NCI-H460 (cell line): ENCODE measurements at places on chromosomes 4 and X. TPM values are rescaled to one million over a fixed set of nuclear protein-coding genes. Genes with fewer than 3 reads are reported as not detected.

DNA sequence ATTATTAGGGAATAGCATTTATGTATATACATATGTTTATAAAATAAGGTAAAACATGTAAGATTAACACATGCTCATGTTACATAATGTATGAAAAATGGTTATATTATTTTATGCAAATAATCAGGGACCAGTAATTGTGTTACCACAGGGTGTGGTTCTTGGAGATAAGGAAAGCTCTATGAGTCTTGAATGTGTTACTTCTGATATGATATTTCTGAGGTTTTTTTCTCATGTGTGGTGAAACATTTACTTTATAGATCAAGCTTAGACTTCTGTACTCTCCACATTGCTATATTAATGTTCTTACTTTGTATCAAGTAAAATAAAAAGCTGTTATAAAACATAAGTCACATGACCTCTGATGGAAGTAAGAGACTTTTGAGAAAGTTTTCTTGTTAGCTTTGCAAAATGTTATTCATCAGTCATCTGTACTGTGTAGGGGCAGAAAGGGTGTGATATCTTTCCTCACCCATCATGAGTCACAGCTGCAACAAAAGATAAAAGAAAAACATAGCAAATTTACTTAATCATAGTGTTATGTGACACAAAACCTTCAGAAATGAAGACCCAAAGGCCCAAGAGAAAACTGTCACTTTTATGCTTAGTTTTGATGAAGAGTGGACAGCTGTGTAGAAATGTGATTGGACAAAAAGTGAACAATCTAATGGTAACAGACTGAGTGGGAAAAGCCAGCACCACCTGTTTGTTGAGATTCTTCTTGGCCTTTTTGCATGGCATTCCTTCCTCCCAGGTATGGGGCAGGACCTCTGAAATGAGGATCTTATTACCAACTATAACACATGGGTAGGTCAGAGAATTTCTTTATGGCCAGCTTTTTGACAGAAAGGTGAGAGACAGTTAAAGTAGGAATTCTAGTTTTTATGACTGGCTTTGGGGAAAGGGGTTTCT is 632.3 kb downstream of the PDHA2 start:
- peak; percentile 15 for DNase-seq

- no peak for DNase-seq
Observed at GRCh38 chrX:10457092-10457491, 163.3 kb downstream of the MID1 start.

PPA2 gene
- total RNA-seq: 143 and 180 TPM in 2 replicates

GRCh38 chrX:114071412-114071811 is 512.5 kb upstream of the HTR2C start:
- no peak for DNase-seq

FAM156B gene
- 40.3 and 43.0 TPM in 2 replicates for total RNA-seq

- no peak for DNase-seq
Observed at GRCh38 chr4:55604996-55605395, 13.0 kb upstream of the PDCL2 start.

GRCh38 chr4:184506527-184507121 is 32.3 kb upstream of the IRF2 start:
- DNase-seq: no peak

GRCh38 chrX:37883196-37883595 is 35.8 kb upstream of the DYNLT3 start:
- DNase-seq: no peak

- no peak for DNase-seq
Observed at GRCh38 chr4:47271291-47271690, 192.2 kb downstream of the COMMD8 start.

DNA sequence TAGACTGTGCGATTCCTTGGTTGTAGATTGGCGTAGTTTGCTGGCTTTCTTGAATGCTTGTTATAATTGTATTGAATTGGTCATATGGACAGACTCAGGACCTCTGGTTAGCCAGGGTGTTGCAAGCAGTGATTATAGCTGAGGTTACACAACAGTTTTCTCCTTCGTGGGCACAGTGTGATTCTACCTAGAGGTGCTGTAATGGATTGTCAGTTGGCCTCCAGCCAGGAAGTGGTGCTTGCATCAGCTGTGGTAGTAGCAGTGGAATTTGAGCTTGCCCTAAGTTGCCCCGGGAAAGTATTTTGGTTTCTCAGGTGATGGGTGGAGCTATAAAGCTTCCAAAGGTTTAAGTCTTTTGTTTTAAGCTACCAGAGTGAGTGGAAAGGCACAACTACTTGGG is 23.1 kb upstream of the GABRG1 start:
- DNase-seq: no peak

DNA sequence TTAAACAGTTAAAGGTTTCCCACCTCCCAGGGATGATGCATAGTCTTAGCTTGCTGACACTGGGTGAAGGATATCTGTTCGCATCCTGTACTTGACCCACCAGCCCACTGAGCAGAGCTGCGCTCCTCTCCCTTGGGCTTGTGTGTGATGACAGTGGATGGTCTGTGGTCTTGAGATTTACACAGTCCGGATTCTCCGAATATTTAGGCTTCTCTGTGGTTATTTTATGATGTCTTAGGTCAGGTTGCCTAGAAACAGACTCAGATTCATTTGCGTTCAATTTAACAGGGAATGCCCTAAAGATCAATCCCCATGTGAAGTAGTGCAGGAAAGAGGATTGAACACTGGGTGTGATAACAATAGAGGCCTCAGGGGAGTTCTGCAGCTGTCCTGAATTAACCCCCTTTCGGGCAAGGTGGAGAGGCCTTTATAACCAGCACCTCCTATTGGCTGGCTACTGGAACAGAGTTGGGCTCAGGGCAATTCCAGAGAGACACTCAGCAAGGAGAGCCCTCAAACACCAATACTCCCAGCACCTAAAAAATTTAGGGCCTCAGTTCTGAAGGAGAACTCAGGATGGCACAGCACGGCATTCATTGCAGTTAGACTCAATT is 653.2 kb upstream of the GALNT7 start:
- DNase-seq: no peak

GRCh38 chrX:100994352-100995281 is 25.1 kb downstream of the ARL13A start:
- DNase-seq: peak; percentile 80

GRCh38 chr4:80229128-80229527 is 31.8 kb downstream of the PRDM8 start:
- DNase-seq: no peak

- no peak for DNase-seq
Observed at GRCh38 chr4:116796022-116796421, 289.4 kb downstream of the TRAM1L1 start.

DNA sequence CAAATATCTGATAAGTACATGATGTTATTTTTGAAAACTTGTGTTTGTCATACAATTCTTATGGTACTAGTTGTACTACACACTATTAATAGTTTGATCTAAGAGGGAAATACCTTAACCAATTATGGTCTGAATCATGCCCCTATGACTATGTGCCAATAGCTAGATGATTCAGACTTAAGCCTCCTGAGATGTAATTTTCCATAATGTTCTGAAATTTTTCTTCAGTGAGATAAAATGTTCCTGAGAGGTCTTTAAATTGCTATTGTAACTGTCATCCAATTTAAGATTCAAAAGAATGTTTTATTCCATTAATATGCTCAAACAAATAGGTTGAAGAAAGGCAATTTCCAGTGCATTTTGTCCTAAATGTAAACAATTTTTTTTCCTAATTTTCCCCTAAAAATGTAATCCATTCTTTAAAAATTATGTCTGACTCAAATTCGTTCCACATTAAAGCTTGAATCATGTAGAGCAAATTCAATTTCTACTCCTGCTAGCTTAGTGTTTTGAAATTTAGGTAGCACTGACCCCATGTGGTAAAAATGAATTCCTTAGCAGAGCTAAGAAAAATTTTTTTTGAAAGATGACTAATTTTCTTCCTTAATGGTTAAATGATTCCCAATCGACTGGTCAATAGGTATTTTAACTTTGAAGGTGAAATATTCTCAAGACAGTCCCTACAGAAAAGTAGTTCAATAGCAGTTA is 49.1 kb downstream of the APOOL start:
- DNase-seq: peak; percentile 39

GRCh38 chr4:143313521-143313920 is 23.2 kb upstream of the GAB1 start:
- no peak for DNase-seq

- no peak for DNase-seq
Observed at GRCh38 chrX:44785652-44786051, 58.2 kb upstream of the DUSP21 start.

TMSB15C gene
- total RNA-seq: 5.0 and 6.0 TPM in 2 replicates

DMRTC1B gene
- total RNA-seq: not detected in 2 replicates

DNA sequence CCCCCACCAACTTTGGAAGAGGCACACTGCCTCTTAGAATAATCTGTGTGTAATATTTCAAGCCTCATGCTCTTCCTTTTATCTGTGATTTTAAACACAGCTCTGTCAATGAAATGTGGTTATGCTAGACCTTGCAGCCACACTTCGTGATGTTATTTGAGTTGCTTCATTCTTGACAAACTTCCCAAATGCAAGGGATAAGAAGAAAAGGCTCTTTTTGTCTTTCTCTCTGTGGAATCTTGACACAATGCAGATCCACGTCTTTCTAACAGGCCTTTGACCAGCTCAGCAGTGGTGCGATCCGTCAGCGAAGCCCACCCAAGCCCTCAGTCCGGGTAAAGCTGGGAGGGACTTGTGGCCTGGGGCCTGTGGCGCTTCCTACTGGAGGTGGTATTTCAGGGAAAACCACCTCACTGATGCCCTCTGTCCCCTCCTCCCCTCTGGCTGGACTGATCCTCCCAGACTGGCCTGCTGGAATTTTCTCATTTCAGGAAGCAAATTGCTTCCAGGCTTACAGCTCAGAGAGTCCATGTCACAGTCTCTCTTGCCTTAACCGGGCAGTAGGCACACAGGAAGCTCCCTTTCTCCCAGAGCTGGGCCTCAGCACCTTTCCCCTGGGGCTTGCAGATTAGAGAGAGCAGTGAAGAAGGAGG is 19.5 kb upstream of the CCKAR start:
- DNase-seq: no peak

GRCh38 chr4:67446811-67447210 is 98.5 kb downstream of the CENPC start:
- no peak for DNase-seq

- DNase-seq: no peak
Observed at GRCh38 chr4:13118633-13119032, 365.5 kb downstream of the RAB28 start.

CYBB gene
- not detected in 2 replicates for total RNA-seq

GRCh38 chr4:181659202-181659601 is 584.0 kb upstream of the TENM3 start:
- DNase-seq: no peak

GRCh38 chr4:182207830-182208396 is 35.3 kb upstream of the TENM3 start:
- peak; percentile 27 for DNase-seq

- DNase-seq: no peak
Observed at GRCh38 chrX:69082753-69083150, 82.5 kb downstream of the PJA1 start.

PGAM4 gene
- total RNA-seq: 0.22 TPM in 1 of 2 replicates, not detected in the other

GRCh38 chr4:1775731-1776500 is 17.2 kb upstream of the FGFR3 start:
- no peak for DNase-seq

GRCh38 chr4:11271263-11271662 is 157.4 kb downstream of the HS3ST1 start:
- no peak for DNase-seq

GRCh38 chr4:94714365-94715160 is 43.2 kb upstream of the BMPR1B start:
- no peak for DNase-seq

- no peak for DNase-seq
Observed at GRCh38 chrX:26586570-26586969, 370.6 kb downstream of the MAGEB5 start.

- DNase-seq: peak; percentile 9
Observed at GRCh38 chr4:85127653-85128052, 161.2 kb upstream of the WDFY3 start.

GAGE12J gene
- not detected in 2 replicates for total RNA-seq

FGD1 gene
- 7.9 and 8.7 TPM in 2 replicates for total RNA-seq
